ENCODE measurements at places on chromosomes 4 and X.

DNA sequence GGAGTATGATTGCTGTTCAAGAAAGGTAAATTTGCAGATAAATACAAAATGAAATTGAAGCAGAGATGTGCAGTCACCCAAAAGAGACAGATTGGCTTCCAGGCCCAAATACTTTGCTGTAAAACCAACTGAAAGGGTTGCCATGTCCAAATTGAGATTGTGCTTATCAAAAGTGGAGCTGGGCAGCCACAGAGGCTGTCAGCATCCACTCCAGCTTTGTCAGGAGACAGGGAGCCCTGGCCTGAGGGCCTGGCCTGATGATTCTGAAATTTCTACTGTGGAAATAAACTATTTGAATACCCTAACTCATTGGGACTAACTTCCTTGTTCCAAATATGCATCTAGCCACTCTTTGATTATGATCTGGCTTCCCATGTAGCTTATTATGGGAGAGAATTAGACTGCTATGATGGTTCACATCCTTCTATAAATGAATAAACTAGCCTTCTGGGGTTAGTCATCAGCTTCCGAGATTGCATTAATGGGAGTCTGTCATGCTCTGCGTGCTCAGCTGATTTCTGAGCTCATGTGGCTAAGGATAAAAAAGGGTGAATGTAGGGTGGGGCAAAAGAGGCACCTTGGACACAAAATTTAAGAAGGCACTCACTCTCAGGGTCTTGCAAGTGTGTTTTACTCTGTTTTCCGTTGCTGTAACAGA, 48.2 kb downstream of the SLC34A2 start:
- DNase-seq: no peak

DNA sequence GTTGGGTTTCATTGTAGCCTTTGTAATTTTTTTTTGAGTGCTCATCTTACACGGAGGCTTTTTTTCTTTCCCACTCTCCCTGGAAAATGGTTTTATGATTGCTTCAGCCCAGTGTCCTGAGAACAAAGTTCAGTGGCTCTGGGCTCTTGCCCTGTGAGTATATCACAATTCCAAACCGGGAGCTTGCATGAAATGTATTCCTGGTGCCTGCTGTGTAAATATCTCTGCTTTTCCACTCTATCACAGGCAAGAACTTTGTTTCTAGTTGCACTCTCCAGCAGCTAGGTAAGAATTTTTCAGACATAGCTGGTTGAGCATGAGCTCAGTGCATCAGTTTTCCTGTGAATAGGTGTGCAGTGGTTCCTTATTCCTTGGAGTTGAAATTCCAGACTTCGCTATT, 60.8 kb downstream of the SUPT20HL2 start:
- no peak for DNase-seq

- DNase-seq: peak; percentile 65
Observed at GRCh38 chrX:39196192-39197102, 395.2 kb downstream of the MID1IP1 start.

DNA sequence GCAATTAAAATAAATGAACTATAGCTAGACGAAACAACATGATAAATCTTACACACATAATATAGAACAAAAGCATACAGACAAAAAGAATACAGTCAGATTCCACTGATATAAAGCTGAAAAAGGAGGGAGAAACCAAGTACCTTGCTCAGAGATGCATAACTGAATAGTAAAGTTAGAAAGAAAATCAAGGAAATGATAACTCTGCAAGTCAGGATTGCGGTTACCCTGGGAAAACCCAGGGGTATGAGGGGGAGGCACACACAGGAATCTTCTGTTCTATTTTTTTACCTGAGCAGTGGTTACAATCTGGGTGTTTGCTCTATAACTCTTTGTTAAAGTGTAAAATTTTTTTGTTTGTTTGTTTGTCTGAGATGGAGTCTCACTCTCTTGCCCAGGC, 209.1 kb downstream of the CBR4 start:
- DNase-seq: no peak

- no peak for DNase-seq
Observed at GRCh38 chr4:186190581-186191199, 677 bp upstream of the CYP4V2 start.

GRCh38 chrX:118187100-118187499, 70.5 kb upstream of the KLHL13 start:
- DNase-seq: no peak

DNA sequence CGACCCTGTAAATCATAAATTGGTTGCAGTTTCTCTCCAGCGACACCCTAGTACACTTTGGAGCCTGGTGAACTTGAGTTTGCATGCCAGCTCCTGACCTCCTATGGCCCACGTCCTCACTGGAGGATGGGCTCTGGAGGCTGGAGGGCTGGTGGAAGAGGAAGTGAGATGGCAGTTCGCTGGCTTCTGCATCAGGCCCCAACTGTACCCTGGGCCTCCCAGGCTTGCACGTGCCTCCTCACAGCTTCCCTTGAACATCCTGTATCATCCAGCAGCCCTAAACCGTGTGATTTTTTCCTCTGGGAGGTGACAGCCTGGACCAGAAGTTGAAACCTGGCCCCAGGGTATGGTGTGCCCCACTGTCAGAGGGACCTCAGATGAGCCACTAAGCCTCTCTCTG, 78.5 kb downstream of the HTRA3 start:
- DNase-seq: no peak

GRCh38 chr4:137238456-137239162, 293.7 kb downstream of the PCDH18 start:
- DNase-seq: no peak

DNA sequence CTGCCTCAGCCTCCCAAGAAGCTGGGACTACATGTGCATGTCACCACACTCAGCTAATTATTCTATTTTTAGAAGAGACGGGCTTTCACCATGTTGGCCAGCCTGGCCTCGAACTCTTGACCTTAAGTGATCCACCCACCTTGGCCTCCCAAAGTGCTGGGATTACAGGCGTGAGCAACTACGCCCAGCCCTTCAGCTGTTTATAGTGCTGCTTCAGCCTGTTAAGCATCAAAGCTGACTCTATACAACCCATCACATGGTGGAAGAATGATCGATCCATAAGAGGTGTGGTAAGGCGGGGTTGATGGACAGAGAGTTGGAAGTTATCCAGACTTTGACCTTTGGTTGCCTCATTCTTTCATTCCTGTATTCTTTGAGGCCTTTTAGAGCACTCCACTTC, 56.2 kb upstream of the RAPGEF2 start:
- DNase-seq: no peak

- DNase-seq: no peak
Observed at GRCh38 chrX:34879886-34880285, 62.7 kb upstream of the FAM47B start.

DNA sequence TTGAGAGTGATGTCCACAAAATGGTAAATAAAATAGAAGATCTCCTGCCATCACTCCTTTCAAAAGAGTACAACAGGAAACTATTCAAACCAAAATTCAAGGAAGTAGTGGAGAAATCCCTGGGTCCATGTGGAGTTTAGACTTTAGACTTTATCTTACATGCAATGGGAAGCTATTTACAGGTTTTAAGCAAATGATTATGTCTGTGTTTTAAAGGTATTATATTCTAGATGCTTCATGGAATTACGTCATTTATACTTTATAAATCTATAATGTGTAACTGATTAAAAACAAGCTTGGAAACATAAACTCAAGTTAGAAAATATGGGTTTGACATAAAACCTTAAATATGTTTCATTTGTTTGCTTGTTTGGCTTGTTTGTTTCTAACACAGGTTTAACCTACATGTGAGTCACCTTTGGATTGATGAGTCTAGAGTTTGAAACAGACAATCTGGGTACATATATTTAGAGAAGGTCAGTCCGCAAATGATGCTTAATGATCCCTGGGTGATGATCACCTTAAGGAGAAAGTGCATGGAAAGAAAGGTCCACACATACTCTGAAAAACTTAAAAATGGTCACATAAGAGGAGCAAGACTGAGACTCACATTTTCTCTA, 519.6 kb upstream of the AGA start:
- DNase-seq: no peak

DNA sequence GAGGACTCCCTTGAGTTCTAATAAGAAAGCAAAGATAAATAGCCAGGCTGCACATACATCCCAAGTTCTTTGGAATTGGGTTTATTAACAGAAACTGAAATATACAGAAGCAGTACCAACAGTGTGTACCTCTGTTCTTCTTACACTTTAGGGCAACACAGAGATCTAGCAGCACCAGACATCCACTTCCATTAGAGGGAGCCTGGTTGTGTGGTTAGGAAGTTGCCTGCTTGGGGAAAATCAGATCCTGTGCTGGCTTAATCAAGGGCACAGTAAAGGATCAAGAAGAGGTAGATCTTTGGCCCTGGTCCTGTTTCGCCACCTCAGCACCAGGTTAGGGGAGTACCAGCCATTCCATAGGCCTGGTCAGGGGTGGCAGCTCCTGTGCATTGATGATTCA, 231.1 kb upstream of the ARHGAP24 start:
- DNase-seq: no peak

DNA sequence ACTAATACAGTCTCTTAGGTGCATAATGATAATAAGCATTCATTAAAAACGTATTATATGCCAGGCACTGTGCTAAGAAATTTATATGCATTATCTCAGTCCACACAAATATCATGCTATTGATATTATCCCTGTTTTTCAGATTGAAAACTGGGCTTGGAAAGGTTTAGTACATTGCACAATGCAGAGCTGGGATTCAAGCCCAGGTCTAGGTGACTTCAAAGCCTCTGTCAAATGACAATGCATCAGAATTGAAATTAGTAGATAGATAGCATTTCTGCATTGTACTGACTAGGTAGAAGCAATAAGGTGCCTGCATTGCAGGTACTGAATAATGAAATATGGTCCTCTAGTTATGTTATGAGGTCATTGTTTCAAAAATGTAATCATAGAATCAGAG, 18.2 kb upstream of the SCOC start:
- no peak for DNase-seq

DNA sequence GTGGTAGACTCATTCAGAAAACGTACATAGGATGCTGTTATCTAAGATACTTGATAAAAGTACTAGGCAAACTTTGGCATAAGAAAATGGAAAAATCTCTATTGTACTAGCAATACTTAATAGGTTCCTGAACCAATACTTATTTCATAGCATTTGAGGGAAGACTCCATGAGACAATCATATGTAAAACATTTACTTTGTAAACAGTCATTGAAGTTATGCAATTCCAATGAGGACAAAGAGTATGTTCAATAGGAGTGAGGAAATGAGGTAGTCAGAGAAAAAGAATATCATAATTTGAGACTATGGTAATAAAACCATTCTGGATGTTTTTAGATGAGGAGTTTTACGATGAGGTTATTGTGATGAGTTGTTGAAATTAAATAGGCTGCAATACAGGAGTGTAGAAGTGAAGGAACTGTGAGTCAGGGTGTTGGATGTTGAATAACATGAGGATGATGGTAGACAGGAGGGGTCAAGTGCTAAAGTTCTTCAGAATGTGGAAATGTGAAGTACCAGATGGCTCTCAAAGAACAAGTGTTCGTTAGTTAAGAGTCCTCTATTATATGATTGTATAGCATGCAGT, 397.9 kb downstream of the PPP3CA start:
- DNase-seq: no peak

DNA sequence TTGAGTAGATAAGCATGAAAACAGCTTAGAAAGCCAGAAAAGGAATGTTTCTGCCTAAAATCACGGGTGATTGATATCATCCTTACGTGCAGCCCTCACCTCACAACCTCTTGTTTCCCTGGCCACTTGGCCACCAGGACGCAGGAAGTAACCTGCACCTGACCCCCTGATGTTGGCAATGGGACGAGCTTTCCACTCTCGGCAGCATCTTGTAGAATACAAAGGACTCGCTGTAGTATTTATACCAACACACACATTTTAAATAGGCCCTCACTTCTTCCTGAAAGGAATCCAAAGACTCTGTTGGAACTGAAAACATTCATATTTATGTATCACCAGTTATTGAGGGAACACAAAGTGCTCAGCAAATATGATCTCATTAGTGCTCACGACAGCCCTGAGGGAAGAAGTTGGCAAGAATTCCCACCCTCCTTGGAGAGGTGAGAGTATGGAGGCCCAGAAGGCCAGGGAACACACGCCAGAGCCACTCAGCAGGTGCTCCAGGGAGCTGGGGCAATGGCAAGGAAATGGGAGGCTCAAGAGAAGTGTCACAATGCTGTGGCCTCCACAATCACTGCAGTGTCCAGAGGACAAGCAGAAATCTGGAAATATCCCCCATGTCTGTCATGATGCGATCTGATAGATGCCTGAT, 103.3 kb upstream of the KIT start:
- DNase-seq: no peak

DNA sequence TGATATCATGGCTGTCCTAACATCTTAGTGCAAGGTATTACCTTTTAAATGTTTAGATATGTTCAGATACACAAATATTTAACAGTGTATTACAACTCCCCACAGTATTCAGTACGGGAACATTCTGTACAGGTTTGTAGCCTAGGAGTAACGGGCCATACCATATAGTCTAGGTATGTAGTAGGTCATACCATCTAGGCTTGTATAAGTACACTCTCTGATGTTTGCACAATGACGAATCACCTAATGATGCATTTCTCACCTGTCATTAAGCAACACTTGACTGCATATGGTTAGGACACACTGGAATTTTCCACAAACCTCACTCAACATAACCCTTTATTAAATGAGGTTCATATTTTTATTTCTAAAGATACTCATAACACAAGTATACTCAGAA, 67.7 kb downstream of the THOC2 start:
- DNase-seq: no peak

DNA sequence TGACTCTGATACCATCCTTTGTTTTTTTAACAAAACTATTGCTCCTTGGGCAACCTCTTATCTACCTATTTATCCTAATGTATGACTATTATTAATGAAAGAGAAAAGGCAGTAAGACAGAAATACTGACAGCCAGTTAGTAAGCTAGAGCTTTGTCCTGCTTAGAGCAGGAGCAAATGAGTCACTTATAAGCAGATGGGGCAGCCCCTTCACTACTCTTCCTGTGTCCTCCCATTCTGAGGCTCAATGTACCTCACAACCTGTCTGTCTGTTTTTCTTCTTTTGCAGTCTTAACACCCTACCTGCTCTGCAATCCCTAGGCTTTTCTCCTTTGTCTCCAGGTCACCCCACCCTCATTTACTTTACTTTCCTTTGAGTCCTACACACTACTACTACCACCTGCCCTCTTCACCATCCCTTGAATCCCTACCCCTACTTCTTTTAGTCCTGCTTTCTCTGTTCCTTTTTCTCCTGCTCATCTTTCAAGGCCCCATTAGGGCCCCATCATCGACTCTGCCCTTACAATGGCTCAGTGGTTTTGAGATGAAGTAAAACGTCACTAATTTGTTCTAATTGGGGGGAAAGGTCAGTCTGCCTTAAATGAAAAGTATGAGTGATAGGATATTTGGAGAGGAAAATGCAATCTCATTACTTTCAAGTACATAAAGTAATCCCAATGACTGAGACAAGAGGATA, 294.3 kb downstream of the GUCY2F start:
- DNase-seq: no peak

GRCh38 chr4:172188248-172188988, 375.2 kb downstream of the GALNTL6 start:
- no peak for DNase-seq

- peak; percentile 67 for DNase-seq
Observed at GRCh38 chrX:154409222-154409871, at the start of gene DNASE1L1. DNASE1L1 (minus strand) TSS chrX:154409254; CDS start chrX:154405568, 3,686 bp downstream.

DNA sequence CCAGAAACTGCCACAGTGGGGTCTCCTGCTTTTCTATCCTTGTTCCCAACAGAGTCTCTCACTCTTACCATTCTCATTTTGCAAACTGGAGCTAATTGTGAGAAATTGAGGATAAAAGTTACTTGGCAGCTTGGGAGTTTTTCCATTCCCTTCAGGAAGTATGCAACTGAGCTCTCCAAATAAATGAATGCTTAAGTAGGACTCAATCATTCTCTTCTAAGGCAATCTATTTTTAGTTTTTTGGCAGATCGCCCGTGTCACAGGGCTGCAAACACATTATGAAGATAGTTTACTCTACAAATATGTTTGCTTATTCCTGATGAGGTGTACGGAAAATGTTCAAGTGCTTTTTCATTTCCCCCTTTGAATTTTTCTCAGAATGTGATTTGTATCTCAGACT, 5.3 kb downstream of the ASB11 start:
- DNase-seq: no peak

All from activated CD8-positive, alpha-beta memory T cell treated with anti-CD3 and anti-CD28 coated beads for 24 hours (primary cell).